ENCODE measurements at places on chromosomes 2 and 18.

GRCh38 chr2:111050701-111051376, 69.9 kb upstream of the BCL2L11 start:
- no peak for DNase-seq

DNA sequence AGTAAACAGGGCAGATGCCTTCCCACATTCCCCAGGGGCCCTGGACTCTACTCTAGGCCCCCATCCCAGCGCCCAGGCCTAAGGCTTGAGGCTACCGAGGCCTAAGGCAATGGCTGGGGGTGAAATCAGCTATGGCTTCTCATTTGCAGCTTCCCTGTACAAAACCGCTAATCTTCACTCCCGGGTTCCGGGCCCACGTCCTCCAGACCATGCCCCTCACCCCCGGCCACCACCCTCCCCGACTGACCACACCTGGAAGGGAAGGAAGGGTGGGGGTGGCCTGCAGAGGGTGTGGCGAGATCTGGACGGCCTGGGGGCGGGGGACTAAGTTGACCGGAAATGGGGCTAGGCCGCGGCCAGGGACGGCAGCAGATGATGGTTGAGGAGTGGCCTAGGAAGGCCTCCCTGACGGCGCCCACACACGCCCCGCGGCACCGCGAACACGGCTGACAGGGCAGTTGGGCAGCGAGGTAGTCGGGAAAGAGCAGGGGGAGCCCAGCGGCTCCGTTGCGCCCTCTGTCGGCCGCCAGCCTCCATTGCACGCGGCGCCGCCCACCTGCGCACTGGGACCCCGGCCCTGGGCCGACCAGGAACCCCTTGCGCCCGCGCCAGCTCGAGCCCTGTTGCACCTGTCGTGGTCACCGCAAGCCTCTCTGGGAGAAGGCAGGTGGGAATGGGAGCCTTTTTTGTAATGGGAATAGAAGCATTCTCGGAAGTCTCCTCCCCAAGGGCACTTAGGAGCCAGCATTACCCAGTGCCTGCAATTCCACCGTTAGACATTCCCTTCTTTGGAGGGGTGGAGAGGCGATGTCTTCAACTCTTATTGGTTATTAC, 117.1 kb upstream of the STPG4 start:
- peak; percentile 33 for DNase-seq

DNA sequence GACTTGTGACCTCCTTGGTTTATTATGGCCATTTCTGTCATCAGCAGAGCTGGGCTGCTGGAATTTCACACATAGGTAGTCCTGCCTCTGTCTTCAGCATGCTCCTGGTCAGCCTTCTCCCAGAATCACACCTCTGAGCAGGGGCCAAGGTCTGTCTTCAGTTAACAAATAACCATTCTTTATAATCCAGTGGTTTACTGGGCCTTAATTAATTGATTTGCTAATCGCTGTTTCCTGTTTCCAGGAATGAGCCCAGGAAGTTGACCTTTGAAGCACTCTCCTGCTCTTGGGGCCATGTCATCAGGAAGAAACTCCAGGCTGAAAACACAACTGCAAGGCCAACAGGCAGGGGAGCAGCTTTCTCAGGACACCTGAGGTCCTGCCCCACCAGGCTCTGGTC, 278.5 kb downstream of the SRBD1 start:
- no peak for DNase-seq

GRCh38 chr2:239745386-239746227, 279.5 kb downstream of the NDUFA10 start:
- no peak for DNase-seq

DNA sequence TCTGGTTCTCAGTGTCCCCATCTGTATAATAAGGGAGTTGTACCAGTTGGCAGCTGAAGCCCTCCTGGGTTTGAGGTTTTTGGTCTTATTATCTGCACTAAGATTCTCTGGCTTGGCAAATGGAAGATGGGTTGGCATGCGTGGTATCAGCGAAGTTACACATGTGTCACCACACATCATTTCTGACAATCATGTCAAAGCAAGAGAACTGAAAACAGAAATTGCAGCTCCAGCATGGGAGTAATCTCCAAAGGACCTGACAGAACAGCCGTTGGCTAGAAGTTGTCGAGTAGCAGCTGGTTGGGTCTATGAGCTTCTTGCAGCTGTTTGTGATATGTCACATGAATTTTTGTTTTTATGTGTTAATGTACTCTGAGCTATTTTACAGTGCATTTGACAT, 317.4 kb downstream of the SLC4A3 start:
- no peak for DNase-seq

DNA sequence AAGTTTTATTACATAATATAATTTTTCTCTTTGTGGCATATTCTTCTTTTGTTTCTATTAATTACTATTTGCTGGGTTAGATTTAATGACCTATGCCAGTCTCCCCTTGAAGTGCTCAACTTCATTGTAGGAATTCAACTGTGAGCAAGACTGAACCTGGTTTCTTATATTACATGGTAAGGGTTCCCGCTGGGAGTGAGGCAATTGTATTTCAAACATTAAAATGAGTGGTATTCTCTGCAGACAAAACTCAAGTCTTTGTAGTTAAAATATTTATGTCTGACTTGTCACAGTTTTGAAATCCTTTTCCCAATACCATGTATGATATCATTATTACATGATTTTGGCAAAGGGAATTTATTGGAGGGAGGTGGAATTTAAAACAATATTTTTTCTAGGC, 278.7 kb downstream of the GULP1 start:
- DNase-seq: no peak

DNA sequence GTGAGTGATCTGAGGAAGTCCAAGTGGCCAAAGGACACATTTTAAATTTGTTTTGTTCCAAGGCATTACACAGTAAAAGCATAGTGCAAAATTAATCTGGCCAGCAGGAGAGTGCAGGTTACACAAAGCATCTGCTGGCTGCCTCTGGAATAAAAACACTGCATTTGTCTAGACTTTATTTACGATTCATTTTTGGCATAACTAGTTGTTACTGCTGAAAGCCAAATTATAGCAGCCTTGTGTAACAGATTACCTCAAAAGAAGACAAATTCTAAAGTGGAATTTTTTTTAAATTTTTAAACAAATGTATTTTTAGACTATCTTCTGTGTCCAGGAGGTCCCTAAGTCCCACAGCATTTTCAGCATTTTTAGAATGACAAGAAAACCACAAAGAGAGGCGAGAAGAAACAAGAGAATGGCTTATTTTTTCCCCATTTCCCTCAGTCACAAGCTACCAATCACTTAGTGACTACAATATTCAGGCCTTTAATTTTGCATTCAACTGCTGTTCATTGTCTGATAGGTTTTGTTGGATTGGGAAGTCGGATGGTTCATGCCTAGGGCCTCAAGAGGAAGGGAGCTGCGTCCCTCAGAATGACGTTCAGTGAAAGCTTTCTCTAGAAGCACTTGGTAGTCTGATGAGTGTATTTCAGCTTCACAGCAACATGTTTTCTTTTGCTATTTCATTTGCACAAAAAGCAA, 46.0 kb downstream of the TMEFF2 start:
- DNase-seq: no peak

GRCh38 chr2:241011751-241012510, 13.5 kb downstream of the SNED1 start:
- no peak for DNase-seq

- DNase-seq: no peak
Observed at GRCh38 chr18:8332286-8332685, 277.0 kb upstream of the RAB12 start.

DNA sequence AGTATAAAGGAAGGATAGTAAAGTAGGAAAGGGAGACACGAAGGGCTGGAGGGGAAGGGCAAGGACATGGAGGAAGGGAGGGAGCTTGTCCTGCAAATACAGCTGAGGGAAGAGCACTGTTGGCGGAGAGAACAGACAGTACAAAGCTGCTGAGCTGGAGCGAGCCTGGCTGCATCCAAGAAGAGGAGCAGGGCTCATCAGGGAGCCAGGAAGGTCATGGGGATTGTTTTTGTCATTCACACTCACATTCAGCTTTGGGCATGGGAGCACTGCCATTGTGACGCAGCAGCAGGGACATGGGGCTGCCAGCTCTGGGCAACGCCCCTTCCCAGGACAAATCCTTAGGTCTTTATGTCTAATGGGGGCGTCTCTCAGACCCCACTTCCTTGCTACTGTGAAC, 125.1 kb downstream of the COPS8 start:
- no peak for DNase-seq

DNA sequence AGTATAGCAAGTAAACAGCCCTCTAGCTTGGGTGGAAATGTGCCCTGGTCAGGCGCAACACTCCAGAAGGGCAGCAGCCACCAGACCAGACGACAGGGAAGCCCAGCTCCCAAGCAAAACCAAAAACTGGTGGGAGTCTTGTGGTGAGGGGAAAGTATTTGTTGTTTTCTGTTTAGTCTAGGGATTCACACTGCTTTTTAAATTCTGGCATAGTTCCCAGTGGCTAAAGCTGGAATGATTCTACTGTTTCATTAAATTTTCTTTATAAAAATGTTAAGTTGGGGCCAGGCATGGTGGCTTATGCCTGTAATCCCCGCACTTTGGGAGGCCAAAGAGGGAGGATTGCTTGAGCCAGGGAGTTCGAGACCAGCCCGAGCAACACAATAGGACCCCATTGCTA, 38.5 kb downstream of the MERTK start:
- DNase-seq: no peak

DNA sequence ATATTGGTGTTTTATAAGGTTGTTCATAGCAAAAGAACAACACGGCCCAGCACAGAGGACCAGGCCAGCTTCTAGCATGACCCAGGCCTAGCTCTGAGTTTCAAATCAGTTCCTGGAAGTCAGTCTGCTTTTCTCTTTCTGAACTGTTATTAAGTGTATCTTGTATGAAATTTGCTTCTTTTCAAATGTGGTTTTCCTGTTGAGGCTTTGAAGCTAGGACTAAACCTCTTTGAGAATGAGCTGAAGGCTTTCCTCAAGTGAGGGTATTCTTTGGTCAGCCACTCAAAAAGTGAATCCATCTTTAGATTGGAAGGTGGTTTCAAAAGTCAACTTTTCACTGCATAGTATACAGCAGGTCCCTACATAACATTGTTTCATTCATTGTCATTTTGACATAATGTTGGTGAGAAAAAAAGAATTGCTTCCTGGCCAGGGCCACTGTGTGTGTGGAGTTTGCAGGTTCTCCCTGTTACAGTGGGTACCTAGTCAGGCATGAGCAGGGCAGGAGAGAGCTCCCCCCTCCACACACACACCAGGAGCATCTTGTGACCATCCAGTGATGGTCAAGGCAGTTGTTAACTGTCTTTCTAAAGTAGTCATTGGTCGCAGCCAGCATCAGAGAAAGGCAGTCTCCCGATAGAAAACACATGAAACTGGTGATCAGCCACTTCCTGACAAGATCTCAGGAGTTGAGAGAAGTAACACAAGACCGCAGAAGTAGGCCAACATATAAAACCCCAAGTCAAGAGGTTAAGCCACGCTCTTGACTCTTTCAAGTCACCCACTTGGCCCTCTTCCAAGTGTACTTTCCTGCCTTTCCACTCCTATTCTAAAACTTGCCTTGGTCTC, 6.7 kb upstream of the ACAA2 start:
- peak; percentile 4 for DNase-seq

DNA sequence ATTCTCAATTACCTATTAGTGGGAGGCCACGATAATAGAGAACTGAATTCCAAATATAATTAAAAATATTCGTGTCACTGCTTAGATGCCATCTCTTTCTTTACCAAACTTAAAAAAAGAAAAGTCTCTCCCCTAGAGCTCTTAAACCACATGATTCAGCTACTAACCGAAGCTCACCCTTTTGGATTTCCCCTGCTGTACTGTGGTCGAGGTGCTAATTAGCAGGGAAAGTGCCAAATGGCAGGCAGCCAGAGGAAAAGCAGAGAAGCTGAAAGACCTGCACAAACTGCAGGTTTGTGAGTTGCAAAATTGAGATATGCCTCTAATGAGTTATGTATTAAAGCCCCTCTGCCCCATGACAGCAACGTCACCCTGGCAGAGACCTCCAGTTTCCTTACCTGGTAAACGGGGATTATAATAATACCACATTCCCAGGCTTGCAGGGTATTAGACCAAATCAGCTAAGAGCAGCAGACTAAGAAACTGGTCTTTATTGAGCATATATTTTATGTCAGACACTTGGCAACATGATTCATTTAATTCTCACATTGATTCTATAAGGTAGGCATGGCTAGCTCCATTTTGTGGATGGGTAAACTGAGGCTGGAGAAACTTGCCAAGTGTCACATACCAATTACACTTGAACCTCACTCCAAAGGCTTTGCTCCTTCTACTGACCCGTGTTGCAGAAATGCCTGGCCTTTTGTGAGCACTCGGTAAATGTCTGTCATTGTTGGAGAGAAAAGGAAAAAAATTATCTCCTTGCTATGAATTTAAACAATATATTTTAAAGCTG, 259.7 kb downstream of the LPIN1 start:
- DNase-seq: peak; percentile 64

DNA sequence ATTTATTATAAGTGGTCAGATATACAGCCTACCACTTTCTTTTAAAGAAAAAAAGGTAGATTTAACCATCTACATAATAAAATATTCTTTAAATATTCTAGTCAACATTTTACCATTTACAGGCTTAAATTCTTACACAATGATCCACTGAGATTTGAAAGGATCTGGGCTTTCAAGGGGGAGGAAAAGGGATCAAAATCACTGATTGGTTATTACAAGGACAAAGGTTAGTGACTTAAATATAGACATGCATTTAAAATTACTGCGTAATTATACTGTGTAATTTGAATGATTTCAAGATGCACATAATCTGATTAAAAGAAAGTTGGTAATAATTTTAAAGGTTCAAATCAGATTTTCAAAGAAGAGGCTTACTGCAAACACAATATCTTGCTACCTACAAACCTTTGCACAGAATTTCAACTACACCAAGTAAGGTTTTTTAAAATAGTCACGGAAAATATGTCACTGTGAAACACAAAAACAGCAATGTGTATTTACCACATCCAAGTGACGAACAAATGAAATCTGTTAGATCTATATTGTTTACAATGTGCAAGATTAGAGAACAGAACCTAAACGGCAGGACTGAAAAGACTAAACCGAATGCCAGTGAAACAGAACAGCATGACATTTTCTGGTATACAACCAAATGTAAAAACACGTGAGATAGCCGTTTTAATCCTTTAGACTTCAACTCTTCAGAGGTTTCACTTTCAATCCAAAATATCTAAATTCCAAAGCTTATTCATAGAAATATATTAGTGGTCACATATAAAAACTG, 40.8 kb downstream of the RTN4 start:
- DNase-seq: no peak

- no peak for DNase-seq
Observed at GRCh38 chr2:24174851-24175277, at the start of gene FAM228A. Gene FAM228A (plus strand): TSS chr2:24175053. CDS start chr2:24175481, 428 bp downstream.
